ENCODE measurements at places on chromosomes 4 and X.

DNA sequence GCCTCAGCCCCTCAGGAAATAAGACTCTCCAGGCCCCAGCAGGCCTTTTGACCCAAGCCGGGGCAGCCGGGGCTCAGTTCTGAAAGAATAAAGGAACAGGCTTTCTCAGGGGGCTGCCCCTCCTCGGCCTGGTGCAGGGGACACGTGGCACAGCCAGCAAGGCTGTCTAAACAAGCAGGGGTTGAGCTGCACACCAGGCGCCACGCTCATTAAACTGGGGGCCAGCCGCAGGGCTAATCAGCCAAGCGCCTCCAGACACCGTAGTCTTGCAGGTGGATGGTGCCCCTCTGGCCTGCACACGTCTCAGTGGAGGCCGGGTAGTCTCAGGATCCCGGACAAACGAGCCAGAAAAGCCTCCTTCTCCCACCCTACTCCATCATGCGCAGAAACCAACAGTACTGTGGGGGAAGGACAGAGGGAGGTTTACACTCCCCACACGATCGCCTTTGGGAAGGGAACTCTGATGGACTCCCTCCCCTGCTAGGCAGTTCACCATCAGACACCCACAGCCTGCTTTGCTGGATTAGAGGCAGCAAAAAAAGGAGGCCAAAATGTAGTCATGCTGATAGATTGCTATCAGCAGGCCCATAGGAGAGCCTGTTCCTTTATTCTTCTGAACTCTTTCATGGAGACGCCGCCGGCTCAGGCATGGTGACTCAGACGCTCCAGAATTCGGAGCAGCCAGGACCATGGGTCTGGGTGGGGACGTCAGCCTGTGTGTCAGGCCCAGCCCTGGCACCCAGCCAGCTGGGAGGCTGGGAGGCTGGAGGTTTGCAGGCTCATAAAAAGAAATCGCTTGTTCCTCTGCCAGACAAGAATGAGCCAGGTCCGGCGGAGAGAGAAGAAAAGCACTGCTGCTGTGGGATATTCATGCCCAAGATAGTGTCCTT, 342.4 kb downstream of the BCOR start:
- DNase-seq: no peak

- no peak for DNase-seq
Observed at GRCh38 chrX:134419784-134420183, 40.2 kb upstream of the HPRT1 start.

DNA sequence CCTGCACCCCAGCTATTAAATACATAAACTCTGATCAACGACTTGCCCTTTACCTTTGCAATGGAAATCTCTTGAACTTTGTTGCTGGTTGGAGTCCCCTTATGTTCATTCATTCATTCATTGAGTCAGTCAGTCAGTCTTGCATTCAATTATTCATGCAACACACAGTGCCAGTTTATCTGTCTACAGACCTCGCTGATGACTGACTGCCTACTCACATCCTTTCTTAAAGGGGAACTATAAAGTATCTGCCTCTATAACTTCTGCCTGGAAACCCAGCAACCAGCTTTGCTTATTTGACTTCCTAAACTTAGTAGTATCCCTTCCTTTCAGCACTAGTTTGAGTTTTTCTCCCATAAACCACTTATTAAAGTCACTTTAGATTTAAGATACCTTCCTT, 620.8 kb upstream of the ADGRL3 start:
- no peak for DNase-seq

DNA sequence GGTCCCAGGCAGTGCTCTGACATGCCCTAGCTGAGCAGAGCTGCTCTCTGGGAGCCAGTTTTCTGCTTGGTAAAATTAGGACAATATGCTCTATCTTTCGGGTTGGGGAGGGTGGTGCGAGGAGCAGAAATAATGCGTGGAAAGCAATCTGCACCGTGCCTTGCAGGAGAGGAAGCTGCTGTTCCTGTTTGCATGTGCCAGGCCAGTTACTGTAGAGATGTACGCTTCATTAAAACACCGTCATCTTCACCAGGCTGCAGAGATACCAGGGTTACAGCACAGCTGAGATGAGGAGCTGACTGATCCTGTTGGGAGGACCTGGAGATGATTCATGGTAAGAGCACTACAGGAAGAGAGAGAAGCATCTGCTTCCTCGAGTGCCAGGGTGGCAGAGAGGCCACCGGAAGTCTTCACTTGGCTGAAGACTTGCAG, 29.5 kb upstream of the IRF2 start:
- DNase-seq: peak; percentile 19

- no peak for DNase-seq
Observed at GRCh38 chr4:162523171-162523570, 359.4 kb upstream of the FSTL5 start.

DNA sequence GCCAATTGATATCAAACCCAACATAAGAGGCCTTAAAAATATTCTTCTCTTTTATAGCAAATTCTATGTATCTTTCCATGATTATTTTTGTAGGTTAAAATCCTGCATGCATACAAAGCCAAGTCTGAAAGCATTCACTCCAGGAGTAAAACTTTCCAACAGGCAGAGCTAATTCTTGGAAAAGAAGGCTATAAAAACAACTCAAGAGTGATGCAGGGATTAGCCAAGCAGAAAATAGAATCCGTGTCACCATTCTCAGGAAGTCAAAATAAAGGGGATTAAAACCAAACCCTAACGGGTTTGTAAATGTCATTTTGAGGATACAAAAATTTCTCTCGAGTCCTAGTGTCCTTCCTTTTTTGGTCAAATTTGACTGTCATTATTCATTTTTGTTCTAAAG, 412.4 kb downstream of the DMD start:
- DNase-seq: no peak

- DNase-seq: no peak
Observed at GRCh38 chrX:152343306-152343705, 107.8 kb downstream of the GABRA3 start.

DNA sequence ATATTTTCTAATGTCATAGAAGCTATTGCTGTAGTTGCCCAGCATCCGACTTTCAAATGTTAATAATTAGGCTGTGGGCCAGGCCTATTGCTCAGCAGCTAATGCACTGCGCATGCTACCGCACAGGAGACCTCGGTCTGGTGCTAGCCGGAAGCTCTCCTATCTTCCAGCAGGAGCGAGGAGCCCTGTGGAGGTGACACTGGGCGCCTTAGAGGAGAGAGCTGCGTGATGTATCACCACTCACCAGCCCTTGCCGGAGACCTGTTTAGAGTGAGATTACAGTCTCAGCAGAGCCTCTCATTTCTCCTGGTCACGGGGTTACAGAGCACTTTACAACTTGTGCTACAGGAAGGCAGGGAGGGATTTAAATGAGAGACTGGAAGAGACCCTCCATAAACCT, 31.1 kb upstream of the MID1IP1 start:
- no peak for DNase-seq
